ENCODE measurements at places on chromosomes 7 and 10.

DNA sequence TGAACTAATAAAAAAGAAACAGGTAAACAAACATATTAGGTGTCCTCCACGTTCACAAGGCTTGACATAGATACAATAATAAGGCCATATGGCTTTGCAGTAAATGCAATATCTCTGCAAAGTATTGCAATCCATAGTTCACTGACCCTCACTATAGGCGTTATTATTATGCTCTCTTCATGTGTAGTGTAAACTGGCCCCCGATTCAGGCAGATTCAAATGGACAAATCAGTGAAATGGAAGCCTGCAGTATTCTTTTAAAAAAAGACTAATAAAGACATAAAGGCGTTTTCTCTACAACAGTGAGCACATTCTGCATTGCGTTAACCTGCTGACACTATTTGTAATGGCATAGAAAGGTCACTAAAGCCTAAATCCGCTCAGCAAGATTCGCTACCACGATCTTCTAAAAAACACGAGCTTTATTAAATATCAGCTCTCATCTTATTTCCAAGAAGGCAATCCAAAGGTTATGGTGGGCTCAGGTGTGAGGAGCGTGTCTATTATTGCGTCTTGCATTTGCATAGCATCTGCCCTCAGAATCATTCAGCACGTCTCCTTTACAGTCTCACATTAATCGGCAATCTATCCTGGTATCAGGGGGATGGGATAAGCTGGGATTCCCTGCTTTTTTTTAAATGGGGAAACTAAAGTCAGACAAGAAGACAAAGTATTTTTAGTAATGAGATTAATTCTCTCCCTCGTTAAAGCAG is 36.2 kb downstream of the FRMD4A start:
- no peak for DNase-seq

GRCh38 chr7:86926732-86927131 is 132.7 kb downstream of the ELAPOR2 start:
- no peak for DNase-seq

GRCh38 chr10:71290806-71291527 is 28.1 kb upstream of the SLC29A3 start:
- no peak for DNase-seq

- DNase-seq, result no peak
Observed at GRCh38 chr7:29285861-29286260, 91.3 kb downstream of the CHN2 start.

- DNase-seq, result no peak
Observed at GRCh38 chr7:27423821-27424220, 181.2 kb downstream of the EVX1 start.

DNA sequence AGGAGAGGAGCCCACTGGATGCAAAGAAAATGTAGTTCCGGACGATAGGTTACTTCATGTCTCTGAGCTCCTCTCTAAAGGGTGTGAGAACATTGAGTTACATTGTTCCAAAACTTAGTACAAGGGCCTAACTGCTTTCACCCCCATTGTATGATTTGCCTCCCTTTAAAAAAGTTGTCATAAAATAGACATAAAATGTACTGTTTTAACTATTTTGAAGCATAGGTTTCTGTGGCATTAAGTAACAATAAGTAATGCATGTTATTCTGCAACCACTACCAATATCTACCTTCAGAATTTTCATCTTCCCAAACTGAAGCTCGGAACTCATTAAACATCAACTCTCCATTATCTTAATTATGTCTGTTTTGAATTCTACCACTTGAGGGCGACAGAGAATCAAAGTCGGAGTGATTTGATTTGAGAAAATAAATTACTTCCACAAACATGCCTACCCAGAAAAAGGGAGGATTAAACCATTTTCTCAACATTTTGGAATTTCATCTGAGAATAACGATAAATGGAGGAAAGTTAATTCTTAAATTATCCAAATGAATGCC is 2.7 kb downstream of the IGFBP1 start:
- DNase-seq, result no peak

DNA sequence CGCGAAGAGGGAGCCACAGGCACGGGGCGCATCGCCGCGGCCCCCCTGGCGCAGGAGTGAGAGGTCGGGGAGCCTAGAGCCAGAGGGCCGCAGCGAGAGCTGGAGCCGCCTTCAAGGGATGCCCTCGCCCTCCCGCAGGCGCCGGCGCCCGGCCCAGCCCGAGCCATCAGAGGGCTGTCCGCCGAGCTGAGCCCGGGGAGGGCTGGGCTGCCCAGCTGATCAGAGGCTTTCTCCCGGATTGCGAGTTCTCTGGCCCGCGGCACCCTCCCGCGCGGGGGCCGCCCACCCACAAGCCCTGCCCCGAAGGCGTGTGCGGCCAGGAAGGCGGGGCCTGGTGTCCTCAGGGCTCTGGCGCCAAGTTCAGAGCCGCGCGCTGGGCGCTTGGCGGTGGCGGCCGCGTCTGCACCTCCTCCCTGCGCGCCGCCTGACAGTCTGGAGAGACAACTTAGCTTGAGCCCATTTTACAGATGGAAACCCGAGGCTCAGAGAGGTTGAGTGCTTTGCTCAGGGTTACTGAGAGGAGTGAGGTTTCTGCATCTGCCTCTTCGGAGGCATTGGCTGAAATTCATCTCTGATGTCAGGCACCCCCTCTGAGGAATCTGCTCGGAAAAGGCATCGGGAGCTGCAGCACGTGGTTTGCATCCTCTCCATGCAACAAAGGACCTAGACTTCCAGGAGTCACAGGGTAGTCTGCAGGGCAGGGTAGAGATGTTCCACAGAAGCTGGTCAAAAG is 3.8 kb upstream of the ANTXRL start:
- DNase-seq, result peak; percentile 82

- DNase-seq, result no peak
Observed at GRCh38 chr7:16804674-16805439, at the start of gene AGR2. Gene AGR2 (minus strand): TSS chr7:16804999. CDS start chr7:16801796, 3,203 bp downstream.

DNA sequence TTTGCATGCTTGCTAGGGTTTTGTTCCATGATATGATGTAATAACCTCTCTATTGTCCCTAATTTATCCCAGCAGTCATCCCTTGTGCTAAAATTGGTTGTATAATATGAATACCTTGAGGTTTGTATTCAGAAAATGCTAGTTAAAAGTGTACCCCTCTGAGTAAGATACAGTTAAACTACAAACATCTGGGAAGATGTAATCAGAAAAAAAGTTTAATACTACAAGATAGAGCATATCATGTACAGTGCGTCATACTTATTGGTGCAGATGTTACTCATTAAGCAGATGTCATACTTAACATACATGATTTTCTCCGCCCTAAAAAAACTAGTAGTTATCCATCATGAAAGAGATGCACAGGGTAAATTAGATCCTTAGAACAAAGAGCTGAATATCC is 336.1 kb upstream of the KCND2 start:
- no peak for DNase-seq

DNA sequence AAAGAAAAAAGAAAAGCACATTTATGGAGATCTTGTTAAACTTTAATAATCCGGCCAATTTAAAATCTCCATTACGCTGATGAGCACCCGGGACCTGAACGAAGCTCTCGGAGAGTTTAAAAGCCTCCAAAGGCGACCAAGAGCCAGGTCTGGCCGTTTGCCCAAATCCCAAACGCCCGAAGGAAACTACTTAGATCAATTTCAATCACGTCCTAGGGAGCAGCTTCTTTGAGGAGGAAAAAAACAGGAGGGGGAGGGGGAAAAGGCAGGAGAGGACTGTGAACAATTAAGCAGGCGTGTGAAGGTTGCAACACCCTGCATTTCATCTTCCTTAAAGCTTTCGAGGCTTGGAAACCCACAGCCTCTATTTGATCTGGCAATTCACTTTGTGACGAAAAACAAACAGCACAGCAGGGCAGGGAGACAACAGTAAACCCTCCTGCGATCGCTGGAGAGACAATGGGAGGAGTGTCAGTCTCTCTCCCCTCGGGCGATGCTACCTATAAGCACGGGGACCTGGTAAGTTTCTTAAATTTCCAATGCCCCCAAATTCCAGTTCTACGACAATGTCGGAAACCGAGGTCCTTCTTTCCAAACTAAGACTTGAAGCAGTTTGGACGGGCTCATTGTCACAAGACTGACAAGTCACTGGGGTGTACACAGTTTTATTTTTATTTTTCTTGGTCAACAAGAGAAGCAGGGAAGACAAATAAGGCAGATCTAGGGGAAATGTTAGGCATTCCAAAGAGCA is 1.2 kb downstream of the KLF6 start:
- peak; percentile 80 for DNase-seq

DNA sequence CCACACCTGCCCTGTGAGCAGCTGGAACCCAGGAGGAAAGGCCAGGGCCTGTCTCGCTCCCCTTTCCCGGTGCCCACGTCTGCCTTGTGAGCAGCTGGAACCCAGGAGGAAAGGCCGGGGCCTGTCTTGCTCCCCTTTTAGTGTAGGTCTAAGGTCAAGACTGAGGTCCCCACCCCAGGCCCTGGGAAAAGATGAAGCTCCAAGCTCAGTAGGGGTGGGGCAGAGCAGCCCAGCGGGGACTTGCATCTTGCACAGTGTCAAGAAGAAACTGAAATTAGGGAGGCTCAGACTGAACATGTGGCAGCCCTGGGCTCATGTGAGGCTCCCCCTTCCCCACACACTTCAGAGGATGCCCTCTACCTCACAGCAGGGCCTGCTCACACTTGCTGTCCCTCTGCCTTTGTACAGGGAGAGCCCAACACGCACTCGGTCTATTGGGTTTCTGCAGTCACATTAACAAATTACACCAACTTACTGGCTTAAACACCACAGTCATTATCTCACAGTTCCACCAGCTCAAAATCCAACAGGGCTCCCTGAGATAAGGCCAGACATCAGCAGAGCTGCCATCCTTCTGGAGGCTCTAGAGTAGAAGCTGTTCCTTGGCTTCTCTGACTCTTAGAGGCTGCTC is 12.4 kb downstream of the POLL start:
- no peak for DNase-seq

DNA sequence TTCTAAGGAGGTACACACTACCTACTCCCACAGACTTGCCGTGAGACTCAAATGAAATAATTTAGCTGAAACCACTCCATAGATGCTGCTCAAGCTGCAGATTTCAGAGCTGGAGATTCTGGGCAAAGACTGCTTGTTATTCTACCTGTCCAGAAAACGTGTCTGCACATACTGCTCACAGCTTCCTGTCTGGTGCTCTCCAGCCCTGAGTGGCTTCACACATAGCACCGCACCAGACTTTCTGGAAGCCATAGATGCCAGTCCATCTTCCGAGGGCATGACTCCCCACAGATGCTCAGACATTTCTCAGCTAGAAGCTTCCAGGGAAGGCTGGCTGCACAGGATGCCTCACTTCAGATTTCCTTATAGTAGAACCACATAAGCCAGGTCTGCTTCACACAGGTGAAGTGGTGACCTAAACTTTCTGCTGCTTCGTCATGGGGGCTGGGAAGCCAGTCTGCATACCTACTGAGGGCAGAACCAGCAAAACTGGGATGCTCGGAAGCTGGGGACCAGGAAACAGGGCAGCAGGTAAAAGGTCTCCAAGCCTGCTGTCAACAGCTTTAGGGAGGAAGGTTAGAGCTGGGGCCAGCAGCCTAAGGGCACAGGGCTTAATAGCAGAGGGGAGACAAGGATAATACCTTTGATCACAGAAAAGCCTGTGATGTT is 18.2 kb downstream of the CCDC6 start:
- DNase-seq, result no peak

- DNase-seq, result no peak
Observed at GRCh38 chr7:94412762-94413322, 18.1 kb downstream of the COL1A2 start.

DNA sequence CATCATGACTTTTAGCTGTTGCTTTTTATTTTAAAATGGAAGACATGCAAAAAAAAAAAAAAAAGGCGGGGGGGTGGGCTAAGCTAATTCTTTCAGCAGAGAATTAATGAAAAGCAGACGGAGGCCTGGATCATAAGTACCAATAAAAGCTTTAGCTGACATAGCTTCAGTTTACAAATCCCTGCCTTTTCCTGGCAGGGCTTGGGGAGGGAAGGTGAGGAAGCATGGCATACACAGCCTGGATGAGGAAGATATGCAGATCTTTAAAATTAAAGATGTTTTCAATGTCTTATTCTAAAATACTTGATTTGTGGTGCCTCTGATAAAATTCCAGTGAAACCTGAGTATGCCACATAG is 57.0 kb downstream of the ICA1 start:
- no peak for DNase-seq

GRCh38 chr7:41206267-41206666 is 496.6 kb downstream of the INHBA start:
- no peak for DNase-seq

DNA sequence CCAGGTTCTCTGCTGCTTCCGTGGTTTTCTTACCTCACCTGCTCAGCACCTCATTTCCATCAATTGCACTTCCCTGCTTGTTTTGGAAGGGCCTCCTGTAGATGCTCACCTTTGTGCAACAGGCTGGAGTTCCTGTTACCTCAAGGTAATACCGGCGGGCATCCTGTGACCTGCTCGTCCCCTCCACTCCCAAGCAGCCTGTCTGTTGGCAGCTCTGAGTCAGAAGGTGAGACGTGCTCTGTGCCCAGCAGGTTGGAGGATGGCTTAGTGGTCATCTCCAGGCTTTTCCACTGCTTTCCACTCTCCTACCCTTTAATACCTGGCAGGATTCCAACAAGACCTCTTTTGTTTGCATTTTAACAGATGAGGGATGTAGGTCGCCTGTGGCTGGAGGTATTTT is 86.0 kb downstream of the CAMK1D start:
- DNase-seq, result no peak

DNA sequence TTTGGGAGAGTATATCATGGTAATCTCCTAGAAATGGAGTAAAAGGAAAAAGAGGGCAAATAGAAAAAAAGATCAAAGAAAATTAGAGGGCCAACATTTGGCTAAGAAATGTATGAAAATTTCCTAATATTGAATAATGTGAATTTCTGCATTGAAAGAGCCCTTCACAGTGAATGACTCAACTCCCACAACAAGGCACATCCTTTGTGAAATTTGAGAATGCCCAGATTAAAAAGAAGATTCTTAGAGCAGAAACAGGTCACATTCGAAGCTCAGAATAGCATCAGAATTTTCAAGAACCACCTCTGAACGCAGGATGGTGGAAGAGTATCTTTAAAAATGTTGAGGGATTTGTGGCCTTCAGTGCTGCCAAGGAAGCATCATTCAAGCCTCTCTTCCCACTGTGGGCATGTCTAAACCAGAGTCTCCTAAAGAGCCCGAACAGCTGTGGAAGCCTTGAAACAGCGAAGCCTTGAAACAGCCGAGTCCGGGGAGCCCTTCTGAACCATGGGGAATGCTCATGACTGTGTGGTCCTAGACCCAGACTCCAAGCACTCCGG is 43.6 kb downstream of the GUSB start:
- no peak for DNase-seq

DNA sequence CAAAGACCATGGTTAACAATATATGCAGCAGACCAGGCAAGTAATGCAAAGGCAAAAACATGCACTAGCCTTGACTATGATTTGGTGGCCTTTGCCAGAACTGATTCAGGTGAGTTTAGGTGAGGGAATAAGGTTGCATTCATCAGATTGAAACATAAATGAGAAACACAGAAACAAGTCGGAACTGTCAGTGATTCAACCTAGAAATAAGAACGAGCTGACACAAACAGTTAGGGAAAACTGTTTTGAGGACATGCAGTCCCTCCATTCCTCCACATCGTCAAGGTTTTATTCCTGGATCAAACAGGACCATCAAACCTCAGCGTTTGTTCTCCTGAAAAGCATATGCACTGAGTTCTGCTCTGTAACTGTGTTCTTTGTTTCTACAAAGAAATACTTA is 1.8 kb downstream of the ZNF248 start:
- DNase-seq, result no peak

All from right kidney (tissue), 9 donors.